B cell (primary cell): ENCODE measurements at places on chromosomes 13 and 19.

DNA sequence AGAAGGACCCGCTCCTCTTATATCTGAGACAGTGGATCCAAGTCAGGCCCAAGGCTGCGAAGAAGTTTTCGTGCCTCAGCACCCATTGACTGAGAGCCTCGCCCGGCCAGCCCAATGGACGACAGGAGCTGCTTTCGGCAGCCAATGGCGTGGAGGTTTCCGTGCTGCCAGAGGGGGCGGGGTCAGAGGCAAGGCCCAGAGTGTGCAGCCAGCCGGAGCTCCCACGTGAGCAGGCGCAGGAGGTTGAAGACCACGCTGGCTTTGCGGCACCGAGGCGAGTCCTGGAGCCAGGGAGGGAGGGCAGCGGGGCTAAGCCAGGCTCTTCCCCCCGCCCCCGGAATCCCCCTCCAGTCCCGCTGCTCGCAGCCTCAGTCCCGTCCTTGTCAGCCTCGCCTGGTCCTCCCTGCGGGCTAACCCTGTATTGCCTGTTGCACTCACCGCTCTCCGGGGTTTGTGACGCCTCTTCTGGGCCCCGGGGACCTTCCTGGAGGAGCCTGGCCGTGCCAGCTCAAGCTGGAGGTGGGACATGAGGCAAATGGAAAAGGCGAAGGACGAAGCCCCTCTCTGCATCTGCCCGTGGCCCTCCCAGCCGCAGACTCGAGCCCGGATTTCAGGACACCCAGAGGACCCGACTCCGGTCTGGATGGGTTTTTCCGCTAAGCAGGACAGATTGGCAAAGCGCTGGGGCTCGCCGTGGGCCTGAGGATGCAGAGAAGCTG, 1.5 kb downstream of the IFNL4 start:
- no peak overlapping the region for H3K27ac ChIP-seq
- H3K4me1 ChIP-seq, result peaks cover 9% of the 10 kb centered on the region
- no peaks in the 10 kb centered on the region for H3K27me3 ChIP-seq
- H3K4me3 ChIP-seq, result peak overlapping the region; percentile 7
- no peaks in the 10 kb centered on the region for H3K36me3 ChIP-seq

DNA sequence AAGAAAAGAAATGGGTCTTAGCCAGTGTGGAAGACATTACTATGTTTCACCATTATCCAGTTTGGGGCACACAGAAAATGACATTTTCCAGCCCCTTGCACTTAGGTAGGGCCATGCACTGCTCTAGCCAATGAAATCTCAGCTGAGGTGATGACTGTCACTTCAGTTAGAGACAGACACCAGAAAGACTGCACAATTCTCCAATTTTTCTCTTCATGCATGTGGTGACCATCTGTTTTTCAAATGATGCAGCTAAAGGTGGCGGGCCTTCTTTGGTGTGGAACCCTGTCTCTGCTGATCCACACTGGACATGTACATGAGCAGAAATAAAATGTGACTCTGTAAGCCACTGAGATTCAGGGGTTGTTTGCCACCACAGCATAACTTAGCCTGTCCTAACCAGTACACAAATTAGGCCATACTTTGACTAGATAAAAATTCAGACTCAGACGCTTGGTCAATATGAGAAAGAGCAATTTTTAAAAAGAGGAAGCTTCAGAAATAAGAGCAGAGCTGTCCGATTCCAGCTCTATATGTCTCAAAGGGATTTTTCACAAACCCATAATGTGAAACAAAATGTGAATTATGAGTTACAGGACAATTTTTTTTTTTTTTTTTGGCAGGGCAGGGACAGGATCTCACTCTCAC, 6.7 kb downstream of the ZNF565 start:
- H3K27me3 ChIP-seq, result no peaks in the 10 kb centered on the region
- DNase-seq, result no peak
- H3K4me1 ChIP-seq, result peaks cover 5% of the 10 kb centered on the region
- no peak overlapping the region for H3K4me3 ChIP-seq

GRCh38 chr13:39538816-39539790, 63.9 kb downstream of the LHFPL6 start:
- H3K27ac ChIP-seq, result no peak overlapping the region
- no peak overlapping the region for H3K4me3 ChIP-seq
- no peaks in the 10 kb centered on the region for H3K4me1 ChIP-seq
- H3K36me3 ChIP-seq, result no peaks in the 10 kb centered on the region

- H3K27ac ChIP-seq, result no peak overlapping the region
- peaks cover 3% of the 10 kb centered on the region for H3K27me3 ChIP-seq
- H3K4me1 ChIP-seq, result no peaks in the 10 kb centered on the region
- DNase-seq, result no peak
These were observed 20.0 kb upstream of the ATP12A start for GRCh38 chr13:24660023-24660741.

DNA sequence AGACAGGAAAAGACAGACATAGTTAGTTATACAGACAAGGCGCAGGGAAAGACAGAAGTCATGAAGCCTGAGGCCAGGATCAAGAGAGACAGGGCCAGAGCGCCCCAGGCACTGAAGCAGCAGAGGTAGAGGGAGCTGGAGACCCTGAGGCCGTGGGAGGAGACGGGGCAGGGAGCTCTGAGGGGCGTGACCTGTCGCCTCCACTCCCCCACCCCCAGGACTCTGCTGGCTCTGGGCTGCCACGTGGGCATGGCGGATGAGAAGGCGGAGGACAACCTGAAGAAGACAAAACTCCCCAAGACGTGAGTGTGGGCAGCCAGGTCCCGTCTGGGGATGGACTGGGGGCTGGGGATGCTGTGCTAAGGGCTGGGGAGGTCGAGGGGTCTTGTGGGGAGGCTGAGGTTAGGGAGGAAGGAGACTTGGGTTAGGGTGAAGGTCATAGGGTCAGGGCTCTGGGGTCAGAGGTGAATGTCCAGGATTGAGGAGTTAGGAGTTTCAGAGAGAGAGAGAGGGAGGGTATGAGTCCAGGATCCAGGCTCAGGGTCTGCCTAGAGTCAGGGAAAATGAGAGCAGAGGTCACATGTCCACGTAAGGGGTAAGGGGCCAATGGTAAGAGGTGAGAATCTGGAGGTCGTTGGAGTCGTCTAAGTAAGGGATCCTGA, 31.1 kb downstream of the RYR1 start:
- DNase-seq, result no peak
- H3K27me3 ChIP-seq, result no peaks in the 10 kb centered on the region
- no peak overlapping the region for H3K4me3 ChIP-seq

DNA sequence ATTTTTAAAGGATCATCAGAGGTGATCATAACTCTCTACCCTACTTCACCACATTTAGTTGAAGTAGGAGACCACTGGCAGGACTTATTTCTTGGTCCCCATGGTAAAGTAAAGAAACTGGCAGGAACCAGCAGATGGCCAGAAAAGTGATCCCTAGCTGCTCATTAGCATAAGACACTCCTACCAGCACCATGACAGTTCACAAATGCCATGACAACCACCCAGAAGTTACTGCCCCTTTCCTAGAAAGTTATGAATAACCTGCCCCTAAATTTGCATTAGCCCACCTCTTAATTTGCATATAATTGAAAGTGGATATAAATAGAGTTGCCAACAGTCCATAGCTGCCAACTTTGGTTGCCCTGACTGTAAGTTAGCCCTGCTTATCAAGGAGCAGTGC, 18.4 kb upstream of the RUBCNL start:
- H3K27ac ChIP-seq, result no peak overlapping the region
- no peak for DNase-seq
- H3K4me1 ChIP-seq, result peaks cover 38% of the 10 kb centered on the region
- H3K4me3 ChIP-seq, result no peak overlapping the region
- H3K27me3 ChIP-seq, result no peaks in the 10 kb centered on the region
- no peaks in the 10 kb centered on the region for H3K36me3 ChIP-seq

GRCh38 chr13:69857183-69857821, 250.3 kb upstream of the ATXN8OS start:
- DNase-seq, result peak; percentile 34
- no peak overlapping the region for H3K4me3 ChIP-seq
- no peaks in the 10 kb centered on the region for H3K36me3 ChIP-seq
- no peak overlapping the region for H3K27ac ChIP-seq
- no peaks in the 10 kb centered on the region for H3K4me1 ChIP-seq
- no peaks in the 10 kb centered on the region for H3K27me3 ChIP-seq

- no peaks in the 10 kb centered on the region for H3K36me3 ChIP-seq
- H3K4me3 ChIP-seq, result no peak overlapping the region
These were observed 17.2 kb downstream of the ENOX1 start for GRCh38 chr13:43769529-43769928.

GRCh38 chr13:76754414-76754813, 131.8 kb downstream of the KCTD12 start:
- no peaks in the 10 kb centered on the region for H3K4me1 ChIP-seq
- no peak overlapping the region for H3K27ac ChIP-seq
- no peaks in the 10 kb centered on the region for H3K27me3 ChIP-seq
- no peak for DNase-seq
- H3K4me3 ChIP-seq, result no peak overlapping the region

DNA sequence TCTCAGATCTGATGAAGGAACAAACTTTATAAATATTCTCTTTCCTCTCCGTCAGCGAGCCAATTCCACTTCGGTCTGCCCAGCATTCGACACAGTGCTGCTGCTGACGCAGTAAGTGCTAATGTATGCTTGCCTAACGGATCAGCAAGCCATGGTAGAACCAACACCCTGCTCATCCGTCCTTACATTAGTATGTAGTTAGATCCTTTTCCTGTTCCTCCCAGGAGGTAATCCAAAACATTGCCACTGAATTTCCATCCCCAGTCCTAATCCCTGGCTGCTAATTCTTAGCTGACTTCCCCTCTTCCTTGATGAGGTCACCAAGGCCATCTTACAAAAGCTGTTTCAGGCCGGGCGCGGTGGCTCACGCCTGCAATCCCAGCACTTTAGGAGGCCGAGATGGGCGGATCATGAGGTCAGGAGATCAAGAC, 88.0 kb downstream of the STARD13 start:
- DNase-seq, result no peak
- no peak overlapping the region for H3K4me3 ChIP-seq
- no peak overlapping the region for H3K27ac ChIP-seq

DNA sequence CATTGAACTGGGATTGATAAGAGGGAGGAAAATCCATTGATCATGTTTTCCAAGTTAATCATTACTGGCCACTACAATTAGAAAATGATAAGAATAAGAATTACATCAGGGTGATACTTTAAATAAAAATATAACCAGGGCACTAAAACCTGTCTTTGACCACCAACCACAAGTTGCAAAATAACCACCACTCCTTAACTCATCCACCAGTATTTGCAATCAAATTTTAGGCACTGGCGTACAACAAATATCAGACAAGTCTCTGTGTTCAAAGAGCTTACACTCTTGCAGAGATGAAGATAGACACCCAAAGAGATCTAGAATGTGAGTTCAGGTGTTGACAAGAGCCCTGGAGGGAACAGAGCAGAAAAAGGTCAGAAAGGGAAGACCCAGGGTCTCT, 514 bp downstream of the CEACAM3 start:
- DNase-seq, result no peak
- no peak overlapping the region for H3K27ac ChIP-seq
- H3K4me3 ChIP-seq, result no peak overlapping the region
- H3K36me3 ChIP-seq, result no peaks in the 10 kb centered on the region

GRCh38 chr19:27997069-27997468, 1215.9 kb downstream of the UQCRFS1 start:
- no peaks in the 10 kb centered on the region for H3K27me3 ChIP-seq
- no peaks in the 10 kb centered on the region for H3K36me3 ChIP-seq
- H3K27ac ChIP-seq, result no peak overlapping the region
- DNase-seq, result no peak
- H3K4me1 ChIP-seq, result no peaks in the 10 kb centered on the region
